NCI-H146 (cell line): ENCODE measurements at places on chromosomes 12 and 14.
A peak's percentile ranks its signal among the peaks of the same experiment; 100 is the strongest.

- DNase-seq: no peak
These were observed 8.5 kb upstream of the AK7 start for GRCh38 chr14:96383445-96383844.

- no peak for DNase-seq
These were observed 114.8 kb downstream of the PLXNC1 start for GRCh38 chr12:94263011-94263811.

DNA sequence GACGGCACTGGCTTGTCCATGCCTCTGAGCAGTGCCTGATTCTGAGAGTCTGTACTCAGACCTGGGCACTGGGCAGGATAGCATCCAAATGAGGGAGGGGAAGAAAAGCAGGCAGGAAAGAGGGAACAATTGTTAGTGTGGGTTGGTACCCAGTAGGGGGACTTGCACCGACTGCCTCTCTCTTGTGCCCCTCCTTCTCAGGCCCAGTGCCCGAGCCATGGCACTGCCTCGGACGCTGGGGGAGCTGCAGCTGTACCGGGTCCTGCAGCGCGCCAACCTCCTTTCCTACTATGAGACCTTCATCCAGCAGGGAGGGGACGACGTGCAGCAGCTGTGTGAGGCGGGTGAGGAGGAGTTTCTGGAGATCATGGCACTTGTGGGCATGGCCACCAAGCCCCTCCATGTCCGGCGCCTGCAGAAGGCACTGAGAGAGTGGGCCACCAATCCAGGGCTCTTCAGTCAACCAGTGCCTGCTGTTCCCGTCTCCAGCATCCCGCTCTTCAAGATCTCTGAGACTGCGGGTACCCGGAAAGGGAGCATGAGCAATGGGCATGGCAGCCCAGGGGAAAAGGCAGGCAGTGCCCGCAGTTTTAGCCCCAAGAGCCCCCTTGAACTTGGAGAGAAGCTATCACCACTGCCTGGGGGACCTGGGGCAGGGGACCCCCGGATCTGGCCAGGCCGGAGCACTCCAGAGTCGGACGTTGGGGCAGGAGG lies 2.2 kb downstream of the NAB2 start:
- DNase-seq: no peak

- peak; percentile 3 for DNase-seq
These were observed 457.7 kb upstream of the SYT1 start for GRCh38 chr12:78406828-78407227.

DNA sequence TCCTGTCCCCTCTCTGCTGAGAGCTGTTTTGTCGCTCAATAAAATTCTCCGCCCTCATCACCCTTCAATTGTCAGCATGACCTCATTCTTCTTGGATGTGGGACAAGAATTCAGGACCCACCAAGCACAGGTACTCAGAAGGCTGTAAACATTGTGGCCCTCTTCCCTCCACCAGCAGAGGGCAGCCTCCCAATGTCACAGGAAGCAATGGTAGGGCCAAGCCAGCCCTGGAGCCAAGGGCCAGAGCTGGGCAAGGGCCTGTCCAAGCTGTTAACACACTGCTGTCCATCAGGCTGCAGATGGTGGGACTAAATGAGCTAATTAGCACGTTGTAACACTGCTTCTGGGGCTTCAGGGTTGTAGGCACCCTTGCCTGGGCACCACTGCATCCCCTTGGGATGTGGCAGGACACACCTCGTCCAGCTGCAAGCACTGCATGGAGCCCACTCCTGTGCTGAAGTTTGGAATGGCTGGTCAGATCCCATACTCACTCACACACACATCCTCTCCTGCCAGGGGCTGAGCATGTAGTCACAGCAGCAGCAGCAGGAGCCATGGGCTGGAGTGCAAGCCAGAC lies 62.7 kb upstream of the HECTD1 start:
- no peak for DNase-seq

- DNase-seq: no peak
These were observed 38.9 kb downstream of the DAD1 start for GRCh38 chr14:22549981-22550673.
